ENCODE measurements at places on chromosomes 12 and 14.

DNA sequence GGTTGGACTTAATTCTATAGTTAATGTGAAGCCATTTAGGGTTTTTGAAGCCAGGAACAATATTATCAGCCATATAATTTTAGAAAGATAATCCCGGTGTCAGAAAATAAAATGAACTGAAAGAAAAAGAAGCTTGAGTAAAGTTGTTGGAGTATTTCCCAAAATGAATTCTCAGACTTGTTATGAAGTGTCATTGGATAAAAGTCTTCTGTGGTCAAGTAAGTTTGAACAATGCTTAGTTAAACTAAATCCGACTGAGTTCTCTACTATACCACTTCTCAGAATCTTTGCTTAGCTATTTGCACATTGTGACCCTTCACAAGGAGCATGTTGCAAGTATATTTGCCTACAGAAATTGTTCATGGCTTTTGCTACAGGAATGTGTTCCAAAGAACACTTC, 17.5 kb upstream of the FLRT2 start:
- no peak overlapping the region for H3K27ac ChIP-seq
- no peaks in the 10 kb centered on the region for H3K27me3 ChIP-seq
- no peaks in the 10 kb centered on the region for H3K36me3 ChIP-seq
- DNase-seq = no peak
- peaks cover 13% of the 10 kb centered on the region for H3K4me1 ChIP-seq

DNA sequence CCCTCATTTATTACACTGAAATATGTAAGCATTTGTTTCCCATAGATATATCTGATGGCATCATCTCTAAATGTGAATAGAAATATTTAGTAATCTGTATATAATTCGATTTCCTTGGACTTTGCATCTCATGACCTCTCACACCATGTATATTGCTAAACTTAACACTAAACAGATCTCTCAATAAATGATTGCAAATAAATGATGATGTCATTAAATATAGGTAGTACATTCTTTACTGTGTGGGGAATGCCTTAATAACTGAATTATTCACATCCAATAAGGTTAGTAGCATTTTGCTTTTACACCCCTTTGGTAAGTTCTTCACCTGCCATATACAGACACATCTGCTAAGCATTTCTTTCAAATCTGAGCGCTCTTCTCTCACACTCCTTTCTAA, 340.5 kb downstream of the FSCB start:
- H3K27me3 ChIP-seq = no peaks in the 10 kb centered on the region
- no peak overlapping the region for H3K4me3 ChIP-seq
- H3K36me3 ChIP-seq = no peaks in the 10 kb centered on the region
- DNase-seq = no peak
- H3K27ac ChIP-seq = no peak overlapping the region

DNA sequence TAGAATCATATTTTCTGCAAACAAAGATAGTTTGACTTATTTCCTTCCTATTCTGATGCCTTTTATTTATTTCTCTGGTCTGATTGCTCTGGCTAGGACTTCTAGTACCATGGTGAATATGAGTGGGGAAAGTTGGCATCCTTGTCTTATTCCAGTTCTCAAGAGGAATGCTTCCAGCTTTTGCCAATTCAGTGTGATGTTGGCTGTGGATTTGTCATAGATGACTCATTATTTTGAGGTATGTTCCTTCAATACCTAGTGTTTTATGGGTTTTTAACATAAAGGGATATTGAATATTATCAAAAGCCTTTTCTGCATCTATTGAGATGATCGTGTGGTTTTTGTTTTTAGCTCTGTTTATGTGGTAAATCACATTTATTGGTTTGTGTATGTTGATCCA, 139.4 kb upstream of the CNTN1 start:
- H3K27me3 ChIP-seq = no peaks in the 10 kb centered on the region
- H3K4me3 ChIP-seq = no peak overlapping the region
- no peaks in the 10 kb centered on the region for H3K4me1 ChIP-seq
- no peak for DNase-seq
- no peak overlapping the region for H3K27ac ChIP-seq

DNA sequence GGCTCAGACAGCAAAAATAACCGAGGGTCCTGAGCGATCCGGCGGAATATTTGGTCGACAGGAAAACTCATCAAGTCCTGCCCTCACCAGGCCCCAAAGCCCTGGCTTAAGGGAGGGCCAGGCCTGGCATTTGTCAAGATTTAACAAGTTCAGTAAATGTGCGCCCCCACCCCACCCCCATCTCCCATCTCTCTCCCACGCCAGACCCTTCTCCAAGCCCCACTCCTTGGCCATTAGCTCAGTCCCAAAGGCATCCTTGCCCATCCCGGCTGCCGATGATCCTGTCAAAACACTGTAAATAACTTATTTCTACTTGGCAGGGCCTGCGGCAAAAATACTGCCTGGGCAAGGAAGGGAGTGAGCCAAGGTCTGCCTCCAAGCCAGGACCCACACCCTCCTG, 52.8 kb downstream of the ITPK1 start:
- no peaks in the 10 kb centered on the region for H3K27me3 ChIP-seq
- no peaks in the 10 kb centered on the region for H3K36me3 ChIP-seq
- H3K4me3 ChIP-seq = no peak overlapping the region

DNA sequence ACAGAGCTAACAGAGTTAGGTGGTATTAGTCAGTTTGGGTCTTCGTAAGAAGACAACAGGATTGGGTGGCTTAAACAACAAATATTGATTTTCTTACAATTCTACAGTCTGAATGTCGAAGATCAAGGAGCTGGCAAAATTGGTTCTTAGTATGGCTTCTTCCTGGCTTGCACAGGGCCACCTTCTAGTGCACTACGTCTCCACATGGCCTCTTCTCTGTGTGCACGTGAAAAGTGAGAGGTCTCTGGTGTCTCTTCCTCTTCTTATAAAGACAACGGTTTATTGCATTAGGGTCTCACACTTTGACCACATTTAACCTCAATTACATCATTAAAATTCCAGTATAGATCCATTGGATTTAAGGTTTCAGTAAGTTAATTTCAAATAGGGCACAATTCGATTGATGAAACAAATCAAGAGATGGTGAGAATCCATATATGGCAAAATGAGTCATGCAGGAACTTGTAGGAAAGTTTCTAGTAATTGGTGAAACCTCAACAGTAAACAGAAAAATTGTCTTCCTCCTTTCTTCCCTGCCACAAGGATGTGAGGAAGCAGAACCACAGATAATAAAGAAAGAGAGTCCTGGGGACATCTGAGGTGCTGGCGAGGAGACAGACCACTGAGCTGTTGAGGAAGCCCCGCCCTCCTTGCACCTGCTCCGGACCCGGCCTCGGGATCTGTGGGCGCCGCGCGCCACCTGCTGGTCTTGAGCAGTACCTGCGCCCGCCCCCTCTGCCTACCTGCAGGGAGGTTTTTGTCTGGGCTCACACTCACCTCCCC, 846.7 kb downstream of the TMEM121 start:
- no peak overlapping the region for H3K4me3 ChIP-seq
- DNase-seq = no peak
- no peaks in the 10 kb centered on the region for H3K36me3 ChIP-seq
- no peak overlapping the region for H3K27ac ChIP-seq

DNA sequence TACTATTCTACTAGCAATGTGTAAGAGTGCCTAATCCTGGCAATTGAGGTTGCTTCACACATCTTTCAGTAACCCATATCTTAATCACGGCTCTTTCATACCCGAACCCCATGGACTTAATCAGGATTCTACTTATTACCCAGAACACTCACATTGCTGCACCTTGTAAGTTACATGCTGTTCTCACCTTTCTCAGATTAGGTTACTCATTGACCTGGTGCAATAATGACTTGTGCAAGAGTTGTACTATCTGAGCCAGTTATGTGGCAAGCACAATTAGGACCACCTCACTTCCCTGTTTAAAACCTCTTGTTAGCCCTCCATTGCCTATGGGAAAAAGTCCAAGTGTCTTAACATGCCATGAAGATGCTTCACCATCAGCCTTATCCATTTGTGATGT, 306.7 kb upstream of the E2F7 start:
- H3K4me1 ChIP-seq = no peaks in the 10 kb centered on the region
- H3K4me3 ChIP-seq = no peak overlapping the region
- H3K36me3 ChIP-seq = no peaks in the 10 kb centered on the region
- no peaks in the 10 kb centered on the region for H3K27me3 ChIP-seq
- no peak for DNase-seq

GRCh38 chr12:1797991-1798640, 22.2 kb upstream of the LRTM2 start:
- H3K4me1 ChIP-seq = peaks cover 28% of the 10 kb centered on the region
- H3K27ac ChIP-seq = no peak overlapping the region
- no peaks in the 10 kb centered on the region for H3K36me3 ChIP-seq
- H3K27me3 ChIP-seq = peaks cover 4% of the 10 kb centered on the region
- no peak overlapping the region for H3K4me3 ChIP-seq

DNA sequence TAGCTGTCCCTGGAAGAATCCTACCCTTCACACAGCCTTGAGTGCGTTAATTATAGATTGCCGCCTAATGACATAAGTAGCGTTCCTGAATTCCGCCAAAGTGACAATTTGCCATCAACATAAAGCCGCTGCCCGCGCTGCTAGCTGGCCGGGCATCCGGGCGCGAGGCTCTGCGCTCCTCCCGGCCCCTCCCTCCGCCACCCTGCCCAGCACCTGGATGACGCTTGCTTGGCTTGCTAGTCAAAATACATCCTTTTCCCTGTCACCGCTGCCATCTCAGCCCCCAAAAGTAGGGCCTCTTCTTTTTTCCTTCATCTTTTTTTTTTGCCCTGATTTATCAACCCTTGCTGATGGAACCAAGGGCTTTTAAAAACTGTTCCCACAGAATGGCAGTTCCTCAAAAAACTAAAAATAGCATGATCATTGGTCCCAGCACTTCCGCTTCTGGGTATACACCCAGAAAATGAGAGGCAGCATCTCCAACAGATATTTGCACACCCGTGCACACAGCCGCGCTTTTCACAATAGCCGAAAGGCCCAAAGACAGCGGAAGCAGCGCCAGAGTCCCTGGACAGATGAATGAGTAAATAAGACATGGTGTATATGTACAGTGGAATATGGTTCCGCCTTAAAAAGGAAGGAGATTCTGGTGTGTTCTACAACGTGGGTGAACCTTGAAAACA, 235.2 kb downstream of the BCL11B start:
- H3K4me3 ChIP-seq = peak overlapping the region; percentile 16
- H3K27ac ChIP-seq = peak overlapping the region; percentile 79
- H3K27me3 ChIP-seq = no peaks in the 10 kb centered on the region
- H3K36me3 ChIP-seq = no peaks in the 10 kb centered on the region
- H3K4me1 ChIP-seq = peaks cover 13% of the 10 kb centered on the region

GRCh38 chr12:107007411-107007810, 20.5 kb upstream of the MTERF2 start:
- H3K4me3 ChIP-seq = no peak overlapping the region
- H3K36me3 ChIP-seq = no peaks in the 10 kb centered on the region
- DNase-seq = no peak
- no peaks in the 10 kb centered on the region for H3K4me1 ChIP-seq
- no peaks in the 10 kb centered on the region for H3K27me3 ChIP-seq
- no peak overlapping the region for H3K27ac ChIP-seq

GRCh38 chr12:70427611-70428010, 61.5 kb downstream of the KCNMB4 start:
- H3K4me1 ChIP-seq = no peaks in the 10 kb centered on the region
- H3K27me3 ChIP-seq = no peaks in the 10 kb centered on the region
- no peak overlapping the region for H3K4me3 ChIP-seq

DNA sequence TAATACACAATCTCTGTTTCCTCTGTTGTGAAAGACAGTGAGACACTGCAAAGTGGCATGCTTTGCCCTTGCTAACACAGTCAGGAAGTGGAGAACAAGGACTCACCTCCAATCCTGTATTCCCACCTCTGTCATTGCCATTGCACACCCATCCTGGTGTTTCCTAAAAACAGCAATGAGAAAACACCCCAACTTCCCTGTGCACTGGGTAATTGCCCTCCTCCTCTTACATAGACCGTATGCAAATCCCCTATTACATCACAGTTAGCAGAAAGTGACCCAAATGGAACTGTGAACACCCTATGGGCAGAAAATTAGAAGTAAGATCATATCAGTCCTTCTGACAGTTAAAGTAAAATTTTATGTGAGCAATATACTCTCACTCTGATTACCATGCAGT, 355.5 kb downstream of the BCL11B start:
- H3K4me1 ChIP-seq = no peaks in the 10 kb centered on the region
- no peaks in the 10 kb centered on the region for H3K27me3 ChIP-seq
- no peaks in the 10 kb centered on the region for H3K36me3 ChIP-seq
- no peak overlapping the region for H3K4me3 ChIP-seq
- no peak for DNase-seq
- H3K27ac ChIP-seq = no peak overlapping the region

GRCh38 chr12:23950775-23951451, 1.4 kb upstream of the SOX5 start:
- peaks cover 4% of the 10 kb centered on the region for H3K4me1 ChIP-seq
- no peak for DNase-seq
- peaks cover 40% of the 10 kb centered on the region for H3K27me3 ChIP-seq
- no peaks in the 10 kb centered on the region for H3K36me3 ChIP-seq
- no peak overlapping the region for H3K27ac ChIP-seq
- H3K4me3 ChIP-seq = no peak overlapping the region

GRCh38 chr12:41122894-41123293, 65.2 kb upstream of the PDZRN4 start:
- no peaks in the 10 kb centered on the region for H3K27me3 ChIP-seq
- H3K27ac ChIP-seq = no peak overlapping the region
- H3K36me3 ChIP-seq = no peaks in the 10 kb centered on the region

DNA sequence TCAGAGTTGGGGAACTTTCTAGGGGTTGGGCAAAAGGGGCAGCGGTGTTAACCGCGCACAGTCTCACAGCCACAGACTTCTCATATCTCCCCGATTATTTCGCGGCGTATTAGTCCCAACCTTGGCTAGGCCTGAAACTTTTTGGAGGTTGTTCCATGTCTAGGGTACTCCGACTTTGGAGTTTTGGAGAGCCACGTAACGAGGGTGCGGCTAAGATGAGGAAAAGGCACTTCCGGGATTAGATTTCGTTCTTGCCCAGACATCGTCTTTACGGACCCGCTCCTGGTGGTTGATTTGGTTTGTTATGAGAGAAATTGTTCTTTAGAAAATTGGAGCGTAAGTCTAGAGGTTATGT, 513 bp downstream of the CCNK start:
- no peaks in the 10 kb centered on the region for H3K27me3 ChIP-seq
- peak overlapping the region; percentile 92 for H3K4me3 ChIP-seq
- H3K27ac ChIP-seq = peak overlapping the region; percentile 92
- H3K4me1 ChIP-seq = peaks cover 23% of the 10 kb centered on the region
- DNase-seq = peak; percentile 81

DNA sequence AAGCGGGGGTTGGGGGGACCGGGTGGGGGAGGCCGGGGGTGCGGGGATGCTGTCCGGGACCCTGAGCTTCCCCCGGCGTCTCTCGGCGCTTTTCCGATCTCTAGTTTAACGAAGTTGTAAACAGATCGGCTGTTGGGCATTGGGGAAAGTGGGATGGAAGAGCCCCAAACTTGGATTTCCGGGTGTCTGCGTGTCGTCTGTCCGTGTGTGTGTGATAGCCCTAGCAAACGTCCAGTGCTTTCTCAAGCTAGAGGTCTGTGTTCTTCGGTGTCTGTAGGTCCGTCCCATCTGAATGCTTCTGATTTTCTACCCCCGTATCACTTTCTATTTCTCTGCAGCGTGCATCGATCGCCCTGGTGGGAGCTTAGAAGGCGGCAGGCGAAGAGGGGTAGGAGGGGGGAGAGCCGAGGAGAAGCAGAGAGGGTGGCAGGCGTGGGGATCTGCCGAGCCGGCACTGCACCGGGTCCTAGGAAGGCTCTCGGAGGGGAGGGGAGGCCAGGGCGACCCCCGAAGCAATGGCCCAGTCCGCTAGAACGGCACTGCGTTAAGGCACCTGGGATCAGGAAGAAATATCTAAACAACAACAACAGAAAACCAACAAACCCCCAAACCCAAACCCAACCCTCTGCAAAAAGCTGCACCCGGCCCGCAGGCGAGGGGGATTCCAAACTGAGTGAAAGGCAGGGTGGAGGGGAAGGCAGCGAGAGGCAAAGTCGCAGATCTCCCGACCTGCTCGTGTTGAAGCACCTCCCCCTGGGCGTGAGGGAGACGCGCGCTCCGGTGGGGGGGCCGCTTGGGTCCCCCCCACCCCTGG, 1.0 kb downstream of the KCNA1 start:
- peak overlapping the region; percentile 42 for H3K4me3 ChIP-seq
- H3K4me1 ChIP-seq = no peaks in the 10 kb centered on the region
- H3K36me3 ChIP-seq = no peaks in the 10 kb centered on the region
- H3K27me3 ChIP-seq = peaks cover 39% of the 10 kb centered on the region
